CD4-positive, CD25-positive, alpha-beta regulatory T cell (primary cell): ENCODE measurements at places on chromosomes 5 and 9. TPM values are rescaled to one million over a fixed set of nuclear protein-coding genes. Genes with fewer than 3 reads are reported as not detected.
A peak's percentile ranks its signal among the peaks of the same experiment; 100 is the strongest.

LAMC3 gene
- 0.99 TPM for total RNA-seq

PCDHA13 gene
- not detected for total RNA-seq

ADRA1B gene
- total RNA-seq, result not detected

PROB1 gene
- 1.2 TPM for total RNA-seq

EPB41L4B gene
- not detected for total RNA-seq

NME5 gene
- total RNA-seq, result not detected

RC3H2 gene
- 82.4 TPM for total RNA-seq

TLR4 gene
- total RNA-seq, result 0.07 TPM

GTF3C5 gene
- total RNA-seq, result 50.5 TPM

MLANA gene
- not detected for total RNA-seq

NMUR2 gene
- not detected for total RNA-seq

CD274 gene
- total RNA-seq, result 7.0 TPM

LPAR1 gene
- total RNA-seq, result not detected

CLINT1 gene
- total RNA-seq, result 111 TPM

GABRA6 gene
- not detected for total RNA-seq

- no peak for DNase-seq
Measured at GRCh38 chr5:142057697-142058056, 44.9 kb upstream of the GNPDA1 start.

- DNase-seq, result no peak
Measured at GRCh38 chr5:115126303-115126702, 43.4 kb downstream of the TRIM36 start.

DNA sequence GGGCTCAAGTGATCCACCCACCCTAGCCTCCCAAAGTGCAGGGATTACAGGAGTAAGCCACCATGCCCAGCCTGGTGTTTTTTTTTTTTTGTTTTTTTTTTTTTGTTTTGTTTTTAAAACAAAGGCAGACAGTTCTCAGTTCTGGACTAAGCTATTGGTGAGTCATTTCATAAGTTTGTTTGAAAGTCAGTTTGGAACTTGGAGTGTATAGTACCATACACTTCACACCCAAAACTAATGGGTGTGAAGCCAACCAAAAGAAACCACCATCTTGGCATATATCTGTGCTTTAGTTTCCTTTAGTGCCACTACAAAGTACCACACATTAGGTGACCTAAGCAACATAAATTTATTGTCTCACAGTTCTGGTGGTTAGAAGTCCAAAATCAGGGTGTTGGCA lies 13.4 kb downstream of the MAST4 start:
- no peak for DNase-seq

- no peak for DNase-seq
Measured at GRCh38 chr5:505951-506525, 18.2 kb downstream of the SLC9A3 start.

- DNase-seq, result no peak
Measured at GRCh38 chr9:109914280-109915027, 134.5 kb downstream of the PALM2AKAP2 start.

DNA sequence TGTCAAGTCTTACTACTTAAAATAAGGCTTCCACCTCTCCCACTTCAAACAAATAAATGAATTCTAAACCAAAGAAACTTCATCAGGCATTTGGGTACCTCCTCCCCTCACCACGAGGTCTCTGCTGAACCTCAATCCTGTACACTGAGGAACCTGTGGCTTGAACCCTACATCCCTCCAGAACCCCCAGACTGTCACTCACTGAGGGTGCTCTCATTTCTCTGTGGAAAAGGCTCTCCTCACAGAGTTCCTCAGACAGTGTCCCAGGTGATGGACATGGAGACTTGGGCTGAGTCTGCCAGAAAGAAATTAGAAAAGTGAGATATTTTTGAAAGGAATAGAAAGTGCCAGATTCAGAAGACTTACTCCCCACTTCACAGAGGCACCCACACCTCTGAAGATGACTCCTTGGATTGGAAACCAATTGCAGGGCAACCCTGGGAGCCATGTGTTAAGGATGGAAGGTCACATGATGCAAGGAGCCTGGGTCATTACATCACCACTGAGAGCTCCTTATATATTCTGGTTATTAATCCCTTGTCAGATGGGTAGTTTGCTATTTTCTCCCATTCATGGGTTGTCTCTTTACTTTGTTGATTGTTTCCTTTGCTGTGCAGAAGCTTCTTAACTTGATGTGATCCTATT lies 19.8 kb downstream of the MLANA start:
- DNase-seq, result no peak

GRCh38 chr5:116998024-116998423 lies 423.4 kb upstream of the SEMA6A start:
- DNase-seq, result no peak

DNA sequence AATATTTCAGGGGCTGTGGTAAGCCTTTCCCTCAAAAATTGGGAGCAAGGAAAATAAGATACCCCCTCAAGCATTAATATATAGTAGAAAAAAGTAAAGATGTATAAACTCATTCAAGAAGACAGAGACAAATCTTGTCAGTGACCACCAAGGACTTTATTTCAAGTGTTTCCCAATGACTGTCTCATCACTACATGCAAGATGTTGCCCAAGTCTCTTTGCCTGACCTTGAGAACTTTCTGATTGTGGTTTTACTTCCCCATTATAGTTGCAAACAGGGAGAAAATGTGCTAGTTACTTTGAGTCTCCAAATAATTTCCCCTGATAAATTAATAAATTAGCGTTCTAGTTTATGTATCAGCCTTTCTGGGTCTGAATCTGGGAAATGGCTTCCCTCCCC lies 4.0 kb upstream of the SLC46A2 start:
- no peak for DNase-seq

DNA sequence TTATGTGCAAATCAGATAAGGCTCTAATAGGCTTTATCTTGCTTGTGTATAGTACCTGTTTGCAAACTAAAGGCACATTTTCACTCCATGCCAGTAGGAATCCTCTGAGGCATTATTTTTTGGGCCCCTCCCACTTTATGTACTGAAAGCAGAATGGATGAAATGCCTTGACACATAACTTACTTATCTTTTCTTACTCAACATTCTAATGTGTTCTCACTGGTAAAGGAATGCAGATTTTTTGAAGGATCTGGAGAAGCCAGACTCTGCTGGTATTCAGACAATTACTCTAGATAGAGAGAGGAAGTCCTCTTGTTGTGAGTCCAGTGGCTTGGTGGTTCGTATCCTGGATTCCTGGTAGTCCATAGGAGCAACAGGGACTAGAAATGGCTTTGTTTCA lies 336.7 kb downstream of the CCDC171 start:
- DNase-seq, result no peak

- no peak for DNase-seq
Measured at GRCh38 chr5:371811-372555, 50.5 kb downstream of the AHRR start.

DNA sequence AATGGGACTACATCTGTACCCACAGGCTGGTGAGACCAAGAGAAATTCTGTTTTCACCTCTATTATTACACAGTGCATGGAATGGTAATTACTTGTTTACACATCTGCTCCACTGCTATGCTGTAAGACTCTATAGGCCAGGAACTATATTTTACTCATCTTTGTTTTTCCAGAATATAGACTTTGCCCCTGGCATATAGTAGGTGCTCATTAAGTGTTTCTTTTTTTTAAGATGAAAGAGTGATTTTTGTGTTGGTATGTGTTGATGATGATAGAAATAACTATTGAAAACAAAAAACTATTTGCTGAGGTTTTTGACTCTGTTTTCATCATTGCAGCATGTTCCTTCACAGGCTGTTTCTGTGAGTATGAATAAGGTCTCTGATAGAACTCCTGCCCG lies 294.7 kb downstream of the CSNK1G3 start:
- DNase-seq, result no peak

DNA sequence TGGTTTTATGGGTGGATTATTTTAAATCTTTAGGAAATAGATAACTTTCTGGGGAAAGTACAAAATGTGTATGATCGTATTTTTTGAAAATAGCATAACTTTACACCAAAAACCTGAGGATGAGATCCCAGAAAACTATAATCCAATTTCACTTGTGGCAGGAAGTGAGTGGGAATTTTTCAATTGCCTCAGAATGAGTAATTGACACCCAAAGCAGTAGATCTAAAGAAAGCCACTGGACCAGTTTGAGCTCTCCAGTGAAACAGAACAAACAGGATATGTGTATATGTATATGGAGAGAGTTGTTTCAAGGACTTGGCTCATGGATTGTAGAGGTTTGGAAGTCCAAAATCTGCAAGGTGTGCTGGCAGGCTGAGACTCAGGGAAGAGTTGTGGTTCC lies 109.2 kb upstream of the SHB start:
- no peak for DNase-seq

GRCh38 chr9:123456011-123456410 lies 100.0 kb downstream of the CRB2 start:
- DNase-seq, result no peak

DNA sequence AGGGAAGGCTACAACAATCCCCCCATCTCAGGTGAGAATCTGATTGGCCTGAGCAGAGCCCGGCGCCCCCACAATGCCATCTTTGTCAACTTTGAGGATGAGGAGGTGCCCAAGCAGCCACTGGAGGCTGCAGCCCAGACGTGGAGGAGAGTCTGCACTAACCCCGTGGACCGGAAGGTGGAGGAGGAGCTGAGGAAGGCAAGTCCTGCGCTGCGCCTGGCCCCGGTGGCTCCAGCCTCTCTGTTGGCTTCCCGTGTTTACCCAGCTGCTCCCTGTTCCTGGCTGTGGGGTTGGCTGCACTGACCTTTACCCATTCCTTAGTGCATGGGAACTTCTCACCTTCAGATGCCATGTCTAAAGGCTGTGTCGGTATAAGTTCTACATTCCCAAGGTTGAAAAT lies 11.0 kb upstream of the CEL start:
- DNase-seq, result no peak

GRCh38 chr9:14744768-14745167 lies 22.2 kb upstream of the CER1 start:
- no peak for DNase-seq

- DNase-seq, result no peak
Measured at GRCh38 chr5:178449163-178450070, 140.8 kb downstream of the COL23A1 start.

DNA sequence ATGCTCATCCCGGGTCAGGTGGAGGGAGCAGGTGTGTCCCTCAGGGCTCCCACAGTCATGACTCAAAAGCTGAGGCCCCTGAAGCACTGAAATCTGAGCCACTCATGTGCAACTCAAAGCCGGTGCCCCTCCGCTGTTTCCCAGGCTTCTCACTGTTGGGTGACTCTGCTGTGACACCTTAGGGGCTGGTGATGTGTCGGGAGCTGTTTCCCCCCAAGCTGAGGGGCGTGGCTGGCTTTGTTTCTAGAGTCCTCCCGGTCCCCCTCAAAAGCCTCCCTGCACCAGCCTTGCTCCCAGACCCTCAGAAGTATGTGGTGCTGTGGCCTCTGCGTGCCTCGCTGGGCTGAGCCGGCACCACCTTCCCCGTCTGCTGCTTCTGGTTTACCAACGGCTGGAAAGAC lies 39.7 kb downstream of the PLPP7 start:
- no peak for DNase-seq

GRCh38 chr5:171848486-171848885 lies 62.9 kb downstream of the SMIM23 start:
- no peak for DNase-seq

GRCh38 chr9:26415528-26415927 lies 477.1 kb downstream of the CAAP1 start:
- DNase-seq, result no peak

GRCh38 chr5:81786496-81786895 lies 35.6 kb upstream of the SSBP2 start:
- DNase-seq, result no peak

DNA sequence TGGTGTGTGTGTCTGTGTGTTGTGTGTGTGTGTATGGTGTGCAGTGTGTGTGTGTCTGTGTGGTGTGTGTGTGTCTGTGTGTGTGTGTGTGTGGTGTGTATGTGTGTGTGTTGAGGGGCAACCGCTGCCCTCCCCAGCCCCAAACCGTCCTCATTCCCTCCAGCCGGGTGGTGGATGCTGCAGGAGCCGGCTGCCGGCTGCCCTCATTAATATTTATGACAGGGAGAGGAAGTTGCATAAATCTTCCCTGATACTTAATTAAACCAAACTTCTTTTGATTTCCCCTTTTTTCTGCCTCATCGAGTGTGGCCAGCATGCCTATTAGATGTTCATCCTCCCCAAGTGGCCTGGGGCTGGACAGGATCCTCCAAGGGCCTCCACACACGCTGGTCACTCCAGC lies 121.4 kb upstream of the MVB12B start:
- no peak for DNase-seq

- peak; percentile 49 for DNase-seq
Measured at GRCh38 chr5:79133121-79133656, 21.6 kb downstream of the BHMT start.

DNA sequence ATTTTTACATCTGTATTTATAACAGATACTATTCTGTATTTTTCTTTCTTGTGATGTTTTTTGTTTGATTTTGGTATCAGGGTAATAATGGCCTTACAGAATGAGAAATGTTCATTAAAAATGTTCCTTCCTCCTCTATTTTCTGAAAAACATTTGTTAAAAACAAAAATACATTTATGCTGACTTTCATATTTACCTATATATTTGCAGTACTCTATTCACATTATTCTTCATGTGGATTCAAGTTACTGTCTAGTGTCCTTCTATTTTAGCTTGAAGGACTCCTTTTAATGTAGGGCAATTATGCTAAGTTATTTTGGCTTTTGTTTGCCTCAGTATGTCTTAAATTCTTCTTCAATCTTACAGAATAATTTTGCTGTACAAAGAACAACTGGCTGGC lies 5.1 kb downstream of the CCDC112 start:
- DNase-seq, result no peak

GRCh38 chr5:146539973-146540372 lies 24.0 kb upstream of the GPR151 start:
- DNase-seq, result no peak

- no peak for DNase-seq
Measured at GRCh38 chr5:74966141-74967026, 86.0 kb downstream of the GCNT4 start.

- no peak for DNase-seq
Measured at GRCh38 chr5:134634227-134634626, 1.6 kb upstream of the SAR1B start.

DNA sequence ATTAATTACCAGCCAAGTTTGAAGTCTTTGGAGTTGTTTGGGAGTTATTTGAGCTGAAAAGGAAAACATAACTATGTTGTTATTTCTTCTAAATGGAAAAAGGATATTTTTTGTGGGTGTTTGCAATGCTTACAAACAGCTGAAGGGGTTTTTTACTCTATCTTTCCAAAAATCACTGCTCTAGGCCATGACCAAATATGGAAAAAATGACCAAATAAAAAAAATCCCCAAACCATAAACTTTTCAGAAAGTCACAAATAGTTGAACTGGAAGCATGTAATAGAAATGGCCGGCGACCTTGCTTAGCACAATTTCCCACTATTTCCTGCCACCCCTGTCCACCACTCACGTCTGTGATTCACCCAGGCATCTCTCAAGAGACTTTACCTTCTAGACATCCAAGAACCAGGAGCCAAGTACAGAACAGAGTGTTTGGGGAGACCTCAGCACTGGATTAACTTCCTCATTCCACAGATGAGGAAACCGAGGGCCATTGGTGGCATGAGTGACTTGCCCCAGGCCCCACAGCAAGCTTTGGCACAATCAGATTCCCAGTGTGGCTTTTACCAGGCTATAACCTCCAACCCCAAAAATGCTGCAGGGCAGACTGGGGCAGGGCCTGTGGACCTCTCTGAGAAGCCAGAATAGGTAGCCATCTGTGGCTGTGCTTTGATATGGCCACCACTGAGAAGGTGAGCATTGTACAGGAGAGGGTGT lies 84.5 kb downstream of the NRG2 start:
- DNase-seq, result no peak
